Lung (tissue), 17 donors: ENCODE measurements at places on chromosomes 3 and 15.

DNA sequence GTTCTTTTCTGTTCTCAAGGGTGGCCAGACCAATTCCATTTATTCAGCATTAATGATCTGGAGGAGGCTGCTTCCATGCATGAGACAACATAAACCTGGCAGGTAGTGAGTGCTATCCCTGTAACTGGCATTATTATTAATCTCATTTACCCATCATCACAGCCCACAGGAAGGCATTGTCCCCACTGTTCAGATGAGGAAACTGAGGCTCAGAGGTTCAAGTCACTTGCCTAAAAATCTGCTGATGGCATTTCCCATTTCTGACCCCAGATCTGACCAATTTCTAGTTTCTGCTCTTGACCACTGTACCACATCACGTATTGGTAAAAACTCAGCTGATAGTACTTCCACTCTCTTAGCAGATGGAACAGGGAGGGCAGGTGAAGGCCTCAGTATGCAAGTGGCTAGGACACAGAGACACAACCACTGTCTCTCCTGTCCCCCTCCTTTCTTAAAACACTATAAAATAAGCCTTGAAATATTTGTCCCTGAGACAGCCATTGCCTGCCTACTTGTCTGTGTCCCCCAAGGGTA is 36.1 kb downstream of the TRANK1 start:
- no peaks in the 10 kb centered on the region for H3K36me3 ChIP-seq
- no peak for DNase-seq
- no peaks in the 10 kb centered on the region for H3K27me3 ChIP-seq
- H3K4me3 ChIP-seq: no peak overlapping the region
- H3K27ac ChIP-seq: peak overlapping the region; percentile 95

DNA sequence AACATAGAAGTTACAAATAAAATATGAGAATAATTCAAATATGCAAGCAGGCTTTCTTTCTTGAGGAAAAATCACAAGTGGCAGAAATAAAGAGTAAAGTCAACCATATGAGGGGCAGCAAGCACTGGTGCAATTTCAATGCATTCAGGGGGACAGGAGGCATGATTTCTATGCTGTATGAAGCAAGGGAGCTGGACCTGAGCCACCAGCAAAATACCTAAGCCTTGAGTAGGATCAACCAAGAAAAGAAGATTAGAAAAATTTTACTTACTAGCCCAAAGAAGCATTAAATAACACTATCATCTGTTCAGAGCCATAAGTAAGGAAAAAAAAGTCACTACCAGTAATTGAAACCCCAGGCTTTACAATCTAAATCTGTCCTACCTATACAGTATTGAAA is 6.3 kb downstream of the ADGRG7 start:
- H3K36me3 ChIP-seq: no peaks in the 10 kb centered on the region
- no peak overlapping the region for H3K27ac ChIP-seq
- H3K27me3 ChIP-seq: no peaks in the 10 kb centered on the region
- no peaks in the 10 kb centered on the region for H3K4me1 ChIP-seq
- DNase-seq: no peak
- H3K4me3 ChIP-seq: no peak overlapping the region

- H3K36me3 ChIP-seq: no peaks in the 10 kb centered on the region
- no peak overlapping the region for H3K27ac ChIP-seq
- no peaks in the 10 kb centered on the region for H3K27me3 ChIP-seq
- DNase-seq: no peak
- H3K4me3 ChIP-seq: no peak overlapping the region
- H3K4me1 ChIP-seq: peaks cover 17% of the 10 kb centered on the region
Observed at GRCh38 chr3:177141471-177141870, 55.8 kb downstream of the TBL1XR1 start.

GRCh38 chr15:63166219-63166618 is 8.9 kb upstream of the RPS27L start:
- H3K4me1 ChIP-seq: no peaks in the 10 kb centered on the region
- H3K27ac ChIP-seq: no peak overlapping the region
- no peaks in the 10 kb centered on the region for H3K27me3 ChIP-seq
- H3K36me3 ChIP-seq: no peaks in the 10 kb centered on the region
- DNase-seq: no peak

GRCh38 chr3:16890597-16891333 is 6.0 kb downstream of the PLCL2 start:
- H3K27me3 ChIP-seq: no peaks in the 10 kb centered on the region
- H3K27ac ChIP-seq: peak overlapping the region; percentile 51
- DNase-seq: no peak
- no peaks in the 10 kb centered on the region for H3K36me3 ChIP-seq

DNA sequence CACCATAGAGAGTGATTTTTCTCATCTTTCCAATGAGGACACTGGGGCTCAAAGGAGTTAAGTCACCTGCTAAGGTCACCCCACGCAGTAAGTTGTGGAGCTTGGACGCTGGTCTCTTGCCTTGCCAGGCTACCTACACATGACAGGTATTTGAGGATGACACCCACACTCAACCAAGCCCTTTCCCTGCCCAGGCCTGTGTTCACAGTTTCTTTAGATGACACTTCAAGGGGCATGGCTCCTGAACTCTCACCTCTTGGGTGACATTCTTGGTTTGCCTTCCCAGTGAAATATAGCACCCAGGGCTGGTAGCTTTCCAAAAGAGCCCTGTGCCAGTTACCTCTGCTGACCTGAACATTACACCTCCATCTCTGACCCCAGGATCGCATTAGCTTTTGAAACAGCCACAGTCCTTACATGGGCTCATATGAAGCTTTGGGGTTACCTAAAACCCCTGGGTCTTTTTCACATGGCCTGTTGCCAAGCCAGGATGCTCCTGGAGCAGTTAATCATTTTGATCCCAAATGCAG is 148.0 kb downstream of the RPLP1 start:
- peaks cover 5% of the 10 kb centered on the region for H3K4me1 ChIP-seq
- DNase-seq: peak; percentile 6
- no peaks in the 10 kb centered on the region for H3K36me3 ChIP-seq
- no peak overlapping the region for H3K27ac ChIP-seq
- H3K27me3 ChIP-seq: no peaks in the 10 kb centered on the region

GRCh38 chr15:88401251-88401995 is 65.8 kb downstream of the MRPL46 start:
- H3K27ac ChIP-seq: peak overlapping the region; percentile 85
- no peak for DNase-seq
- no peaks in the 10 kb centered on the region for H3K36me3 ChIP-seq
- peaks cover 8% of the 10 kb centered on the region for H3K27me3 ChIP-seq
- no peak overlapping the region for H3K4me3 ChIP-seq

DNA sequence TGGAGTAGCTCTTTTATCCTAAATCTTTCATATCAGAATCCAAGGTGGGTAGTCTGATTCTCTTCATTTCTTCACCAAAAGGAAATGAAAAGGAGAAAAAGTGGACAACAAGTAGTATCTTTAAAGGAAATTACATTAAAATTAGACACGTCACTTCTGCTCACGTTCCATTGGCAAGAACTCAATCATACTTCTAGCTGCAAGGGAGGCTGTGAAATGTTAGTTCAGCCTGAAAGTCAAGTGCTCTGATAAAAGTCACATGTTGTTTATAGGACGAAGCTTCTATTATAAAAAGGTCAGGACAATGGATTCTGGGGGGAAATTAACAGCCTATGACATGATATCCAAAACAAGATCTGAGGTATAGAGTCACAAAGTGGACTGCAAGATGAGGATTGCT is 164.6 kb upstream of the MCTP2 start:
- H3K27ac ChIP-seq: no peak overlapping the region
- no peak overlapping the region for H3K4me3 ChIP-seq
- no peaks in the 10 kb centered on the region for H3K27me3 ChIP-seq
- no peaks in the 10 kb centered on the region for H3K36me3 ChIP-seq

DNA sequence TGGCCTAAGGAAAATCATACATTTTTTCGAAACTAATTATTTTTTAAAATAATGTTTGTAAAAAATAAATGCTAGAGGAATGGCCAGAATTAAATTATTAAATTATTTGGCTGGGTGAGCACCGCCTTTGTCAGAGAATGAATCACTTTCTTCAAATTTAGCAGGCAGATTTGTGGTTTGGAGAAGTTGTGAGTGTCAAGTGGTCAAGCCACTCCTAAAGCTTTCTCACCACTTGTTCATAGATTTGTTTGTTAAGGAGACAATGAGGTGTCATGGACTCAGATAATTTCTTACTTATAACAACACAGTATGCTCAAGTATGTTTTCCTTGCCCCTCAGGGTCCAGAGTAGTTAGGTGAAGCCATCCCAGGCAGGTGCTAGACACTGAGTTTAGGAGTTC is 196.2 kb downstream of the TUSC7 start:
- H3K36me3 ChIP-seq: no peaks in the 10 kb centered on the region
- no peak overlapping the region for H3K27ac ChIP-seq
- no peaks in the 10 kb centered on the region for H3K4me1 ChIP-seq
- no peak overlapping the region for H3K4me3 ChIP-seq

- H3K4me3 ChIP-seq: no peak overlapping the region
- no peaks in the 10 kb centered on the region for H3K27me3 ChIP-seq
- H3K4me1 ChIP-seq: no peaks in the 10 kb centered on the region
- H3K27ac ChIP-seq: peak overlapping the region; percentile 40
- H3K36me3 ChIP-seq: no peaks in the 10 kb centered on the region
- no peak for DNase-seq
Observed at GRCh38 chr3:187808527-187808895, 63.2 kb upstream of the BCL6 start.

DNA sequence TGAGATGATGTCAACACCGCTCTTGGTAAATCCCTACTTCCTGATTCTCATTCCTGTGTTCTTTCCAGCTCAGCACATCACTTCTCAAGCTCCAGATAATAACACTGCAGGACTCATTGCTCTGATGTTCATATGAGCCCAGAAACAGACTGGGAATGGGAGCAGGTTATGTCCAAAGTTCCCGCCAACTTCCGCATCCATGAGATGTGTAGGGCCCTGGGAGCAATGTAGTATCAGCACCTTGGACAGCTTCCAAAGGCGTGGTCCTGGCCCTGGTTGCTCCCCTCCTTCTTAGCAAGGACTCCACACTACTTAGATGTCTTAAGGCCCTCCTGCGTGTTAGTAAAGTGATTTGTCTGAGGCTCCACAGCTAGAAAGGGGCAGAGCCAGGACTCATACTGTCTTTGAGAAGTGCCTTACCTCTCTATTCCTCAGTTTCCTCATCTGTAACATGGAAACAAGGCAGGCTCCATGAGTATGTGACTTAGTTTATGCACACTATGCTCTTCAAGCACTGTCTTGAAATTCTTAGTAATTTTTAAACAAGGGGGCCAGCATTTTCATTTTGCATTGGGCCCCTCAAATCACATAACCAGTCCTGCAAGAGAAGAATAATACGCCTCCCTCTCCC is 27.9 kb upstream of the SLC6A1 start:
- H3K36me3 ChIP-seq: no peaks in the 10 kb centered on the region
- no peaks in the 10 kb centered on the region for H3K27me3 ChIP-seq
- peak; percentile 39 for DNase-seq
- no peaks in the 10 kb centered on the region for H3K4me1 ChIP-seq
- no peak overlapping the region for H3K27ac ChIP-seq

DNA sequence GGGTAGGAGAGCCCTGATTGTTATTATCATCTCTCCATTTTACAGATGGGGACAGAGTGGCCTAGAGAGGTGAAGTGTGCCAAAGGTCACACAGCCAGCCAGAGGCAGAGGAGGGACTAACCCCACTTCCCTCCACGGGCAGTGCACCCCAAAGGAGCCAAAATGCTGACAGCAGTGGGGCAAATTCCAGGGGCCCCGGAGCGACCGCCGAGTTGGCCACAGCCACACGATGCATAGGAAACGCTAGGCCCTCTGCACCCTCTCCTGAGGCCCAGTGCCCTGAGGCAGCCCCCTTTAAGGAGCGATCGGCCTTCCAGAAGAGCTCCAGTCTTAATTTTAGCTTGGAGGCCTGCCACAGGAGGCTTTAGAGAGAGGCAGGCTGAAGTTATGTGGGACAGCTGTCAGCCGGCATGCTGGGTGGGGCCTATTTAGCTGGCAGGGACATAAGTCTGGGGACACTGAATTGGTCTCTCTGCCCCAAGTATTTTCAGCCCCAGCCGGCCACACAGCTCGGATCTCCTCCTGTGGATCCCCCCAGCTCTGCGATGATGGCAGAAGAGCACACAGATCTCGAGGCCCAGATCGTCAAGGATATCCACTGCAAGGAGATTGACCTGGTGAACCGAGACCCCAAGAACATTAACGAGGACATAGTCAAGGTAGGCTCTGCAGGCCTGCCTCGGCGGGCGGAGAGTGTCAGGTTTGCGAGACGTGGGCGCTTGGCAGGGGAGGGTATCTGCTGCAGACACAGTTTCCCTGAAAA is at the start of gene CAV3:
CAV3 (plus strand) TSS at position 471 of the 763 bp plus-strand sequence; CDS start at position 546, 75 bp downstream.
- no peaks in the 10 kb centered on the region for H3K27me3 ChIP-seq
- DNase-seq: peak; percentile 80
- H3K4me3 ChIP-seq: no peak within 1 kb of the TSS
- peak within 1 kb of the TSS; percentile 75 for H3K27ac ChIP-seq
- peaks cover 14% of the 10 kb centered on the region for H3K4me1 ChIP-seq
